ENCODE measurements at places on chromosomes 1 and 21.
A peak's percentile ranks its signal among the peaks of the same experiment; 100 is the strongest.

GRCh38 chr1:158117854-158118704 is 62.6 kb upstream of the CD1D start:
- DNase-seq: peak; percentile 44

- no peak for DNase-seq
These were observed 90.4 kb downstream of the KCNK1 start for GRCh38 chr1:233704170-233704897.

DNA sequence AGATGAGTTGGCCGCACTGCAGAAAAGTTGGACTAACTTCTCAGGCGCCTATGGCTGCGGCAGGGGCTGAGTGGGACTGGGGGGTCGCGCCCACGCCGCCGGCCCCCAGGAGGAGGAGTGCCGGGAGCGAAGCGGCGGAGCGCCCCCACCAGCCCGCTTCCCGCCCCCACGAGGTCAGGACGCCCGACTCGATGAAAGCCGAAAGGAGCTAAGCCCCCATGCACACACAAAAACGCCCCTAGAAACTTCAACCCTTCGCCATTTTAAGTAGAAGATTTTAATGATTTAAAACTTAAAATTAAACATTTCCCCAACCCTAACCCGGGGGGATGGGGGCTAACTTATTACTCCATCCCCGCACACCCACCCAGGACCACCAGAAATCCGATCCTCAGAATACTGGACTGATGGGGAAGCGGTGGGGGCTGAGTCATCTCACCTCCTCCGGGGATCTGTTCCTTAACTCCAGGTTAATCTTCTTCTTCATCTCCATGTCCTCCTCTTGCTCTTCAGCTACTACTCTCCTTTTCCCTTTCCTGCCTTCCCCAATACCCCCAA is 539 bp downstream of the ANP32E start:
- DNase-seq: peak; percentile 9

- DNase-seq: no peak
These were observed 1.9 kb downstream of the TMPRSS2 start for GRCh38 chr21:41506005-41506594.

GRCh38 chr1:218787826-218788225 is 385.9 kb upstream of the LYPLAL1 start:
- DNase-seq: no peak

GRCh38 chr1:236979149-236979900 is 24.9 kb downstream of the MT1HL1 start:
- DNase-seq: no peak

DNA sequence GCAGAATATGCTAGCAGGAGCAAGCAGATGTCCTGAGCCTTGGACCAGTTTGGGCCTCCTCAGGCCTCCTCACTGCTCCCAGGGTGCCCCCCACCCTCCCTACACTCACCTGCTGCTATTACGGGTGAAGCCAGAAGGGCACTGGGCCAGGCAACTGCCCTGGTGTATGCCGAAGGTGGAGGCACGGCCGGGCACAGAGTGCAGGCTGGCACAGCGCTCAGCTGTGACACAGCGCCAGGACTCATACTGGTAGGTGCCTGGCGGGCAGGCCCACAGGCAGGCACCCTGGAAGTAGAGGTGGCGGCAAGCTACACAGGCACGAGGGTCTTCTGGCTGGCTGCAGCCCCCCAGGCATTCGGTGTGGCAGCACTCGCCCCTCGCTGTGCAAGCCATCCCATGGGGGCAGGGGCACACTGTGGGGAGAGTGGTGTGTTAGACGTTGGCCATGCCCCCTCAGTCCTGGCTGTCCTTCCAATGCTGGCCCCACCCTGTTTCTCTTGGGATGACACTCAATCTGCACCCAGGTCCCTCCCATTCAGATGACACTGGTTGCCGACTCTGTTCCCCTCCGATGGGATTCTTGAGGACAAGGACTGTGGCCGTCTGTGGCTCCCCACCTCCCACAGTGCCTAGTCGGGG is 7.0 kb downstream of the INSRR start:
- DNase-seq: no peak

- DNase-seq: no peak
These were observed 19.9 kb downstream of the ALDH4A1 start for GRCh38 chr1:18882486-18882885.

GRCh38 chr1:228226141-228226874 is 18.5 kb downstream of the OBSCN start:
- no peak for DNase-seq

- no peak for DNase-seq
These were observed 158.6 kb upstream of the TMEM51 start for GRCh38 chr1:14994841-14995437.

DNA sequence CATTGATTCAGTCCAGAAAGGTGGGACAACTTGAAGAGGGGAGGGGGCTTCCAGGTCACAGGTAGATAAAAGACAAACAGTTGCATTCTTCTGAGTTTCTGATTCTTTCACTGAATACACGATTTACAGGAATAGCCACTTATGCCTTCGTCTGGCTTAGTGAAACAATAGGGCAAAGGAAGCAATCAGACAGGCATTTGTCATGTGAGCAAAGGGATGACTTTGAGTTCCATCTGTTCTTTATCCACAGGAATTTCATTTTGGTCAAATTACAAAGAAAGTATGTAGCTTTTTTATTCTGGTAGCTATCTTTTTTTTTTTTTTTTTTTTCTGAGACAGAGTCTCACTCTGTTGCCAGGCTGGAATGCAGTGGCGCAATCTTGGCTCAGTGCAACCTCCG is 202.5 kb downstream of the TTLL7 start:
- peak; percentile 60 for DNase-seq

GRCh38 chr1:215567491-215568298 is 591 bp downstream of the KCTD3 start:
- peak; percentile 67 for DNase-seq

DNA sequence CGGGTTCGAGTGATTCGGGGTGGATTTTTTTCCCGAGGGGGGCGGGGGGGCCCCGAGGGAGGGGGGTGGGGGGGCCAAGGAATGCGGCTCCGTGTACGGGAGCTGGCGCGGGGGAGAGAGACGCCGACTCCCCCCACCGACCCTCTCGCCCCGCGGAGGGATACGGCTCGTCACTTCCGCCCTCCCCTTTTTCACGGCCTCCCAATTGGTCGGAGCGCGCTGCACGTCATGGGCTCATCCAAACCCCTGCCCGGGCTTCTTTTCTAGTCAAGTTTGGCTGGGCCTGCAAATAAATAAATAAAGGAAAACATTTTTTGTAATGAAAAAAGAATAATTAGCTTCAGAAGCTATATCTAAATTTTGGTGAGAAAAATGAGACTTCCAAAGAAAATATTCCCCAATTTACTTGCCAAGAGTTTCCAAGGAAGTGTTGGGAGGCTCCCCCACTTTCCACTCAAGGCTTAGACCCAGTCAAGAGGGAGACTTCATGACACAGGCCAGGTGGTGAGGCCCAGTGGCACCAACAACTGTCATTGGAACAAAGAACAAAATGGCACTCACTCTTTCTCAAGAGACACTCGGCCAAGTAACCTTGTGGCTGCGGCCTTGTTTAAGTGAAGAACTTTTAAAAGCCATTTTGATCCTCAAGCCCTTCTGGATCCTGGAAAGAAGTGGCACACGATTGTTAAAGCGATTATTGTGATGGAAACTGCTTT is at the start of gene POGZ:
Gene POGZ, minus strand, starts transcription at position 164 of the 716 bp plus-strand sequence. CDS start 17,290 bp downstream, outside the sequence.
- peak; percentile 98 for DNase-seq

DNA sequence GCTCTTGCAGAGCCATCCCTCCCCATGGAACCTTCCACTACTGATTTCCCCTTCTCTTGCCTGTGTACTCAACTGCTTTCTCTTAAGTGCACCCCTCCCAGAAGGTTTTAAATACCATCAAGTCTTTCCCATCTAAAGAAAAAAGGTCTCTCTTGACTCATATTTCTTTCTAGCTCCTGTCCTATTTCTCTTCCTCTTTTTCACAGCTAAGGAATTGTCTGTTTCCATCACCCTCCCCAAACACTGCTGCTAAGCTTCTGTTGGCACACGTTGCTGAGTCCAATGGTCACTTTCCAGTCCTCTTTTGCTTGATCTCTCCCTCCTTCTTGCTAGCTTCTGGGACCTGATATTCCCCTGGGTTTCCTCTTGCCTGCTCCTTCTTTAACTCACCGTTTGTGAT is 13.3 kb upstream of the GNL2 start:
- DNase-seq: no peak

DNA sequence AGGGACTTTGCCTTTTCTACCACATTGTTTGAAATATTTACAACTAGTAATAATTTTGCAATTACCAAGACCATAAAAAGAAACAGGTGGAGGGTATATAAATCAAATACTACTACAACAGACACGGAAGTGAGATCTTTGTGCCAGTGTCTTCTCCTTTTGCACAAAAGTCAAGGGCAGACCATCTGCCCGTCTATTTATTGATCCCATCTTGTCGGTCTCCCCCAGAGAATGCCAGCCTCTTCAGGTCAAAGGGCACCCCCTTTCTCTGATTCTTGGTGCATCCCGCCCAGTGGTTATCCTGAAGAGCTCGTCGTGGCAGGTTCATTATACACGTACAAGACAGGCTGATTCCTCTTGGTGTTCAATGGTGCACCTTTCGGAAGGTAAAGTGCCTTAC is 4.8 kb upstream of the PDE9A start:
- no peak for DNase-seq

DNA sequence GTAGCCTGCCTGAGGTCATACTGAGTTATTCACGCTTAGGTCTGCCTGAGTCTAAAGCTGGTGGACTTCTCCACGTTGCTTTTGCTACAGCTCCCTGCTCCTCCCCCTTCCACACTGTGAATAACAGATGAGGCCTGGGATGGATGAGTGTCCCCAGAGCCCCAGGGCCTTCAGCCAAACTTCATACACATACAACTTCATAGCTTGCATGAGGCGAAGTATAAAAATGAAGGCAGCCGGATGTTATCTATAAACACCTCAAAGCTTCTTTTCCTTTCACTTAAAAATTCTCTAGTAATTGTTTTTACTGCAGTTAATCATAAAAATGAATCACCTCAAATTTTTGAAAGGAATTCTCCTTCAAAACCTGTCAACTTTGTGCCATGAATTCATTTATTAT is 70.2 kb downstream of the DAB1 start:
- peak; percentile 12 for DNase-seq

All from fibroblast of skin of back (primary cell).